Stimulated activated CD4-positive, alpha-beta T cell treated with anti-CD3 and anti-CD28 coated beads, Interleukin-1b, Interleukin-23, amount 100 ng/mL, for 48 hours (primary cell): ENCODE measurements at places on chromosomes 11 and 22.

GRCh38 chr22:48025096-48025495 lies 1262.6 kb downstream of the TBC1D22A start:
- no peak for DNase-seq

GRCh38 chr22:44541671-44542319 lies 43.8 kb upstream of the RTL6 start:
- no peak for DNase-seq

- no peak for DNase-seq
These were observed 96.5 kb downstream of the ME3 start for GRCh38 chr11:86575927-86576326.

DNA sequence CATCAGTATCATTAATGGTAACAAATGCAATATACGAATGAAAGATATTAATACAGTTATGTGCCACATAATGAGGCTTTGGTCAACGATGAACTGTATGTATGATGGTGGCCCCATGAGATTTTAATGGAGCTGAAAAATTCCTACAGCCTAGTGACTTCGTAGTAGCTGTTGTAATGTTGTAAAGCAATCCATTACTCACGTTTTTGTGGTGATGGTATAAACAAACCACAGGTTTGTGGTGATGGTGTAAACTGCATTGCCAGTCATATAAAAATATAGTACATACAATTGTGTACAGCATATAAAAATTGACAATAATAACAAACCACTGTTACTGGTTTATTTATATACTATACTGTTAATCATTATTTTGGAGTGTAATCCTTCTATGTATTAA lies 27.4 kb upstream of the GRIA4 start:
- DNase-seq, result no peak

GRCh38 chr22:49300241-49300640 lies 527.4 kb downstream of the BRD1 start:
- DNase-seq, result no peak

GRCh38 chr11:133521502-133521901 lies 10.8 kb downstream of the OPCML start:
- DNase-seq, result no peak

DNA sequence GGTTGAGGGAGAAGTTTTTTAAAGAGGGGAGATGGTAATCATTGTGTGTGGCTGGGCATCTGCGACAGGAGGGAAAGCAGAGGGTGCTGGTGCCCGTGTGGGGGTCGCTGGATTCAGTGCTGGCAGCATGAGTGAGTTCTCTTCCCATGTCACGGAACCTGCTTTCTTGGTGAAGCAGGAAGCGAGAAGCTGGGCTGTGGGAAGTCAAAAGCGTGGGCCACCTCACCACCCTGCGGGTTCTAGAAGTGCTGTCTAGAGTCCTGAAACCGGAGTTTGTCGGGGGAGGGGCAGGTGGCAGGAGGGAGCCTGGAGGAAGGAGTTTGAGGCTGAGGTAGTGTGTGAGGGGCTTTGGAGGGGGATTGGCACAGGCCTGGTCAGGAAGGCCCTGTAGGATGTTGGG lies 14.2 kb downstream of the SART1 start:
- no peak for DNase-seq

DNA sequence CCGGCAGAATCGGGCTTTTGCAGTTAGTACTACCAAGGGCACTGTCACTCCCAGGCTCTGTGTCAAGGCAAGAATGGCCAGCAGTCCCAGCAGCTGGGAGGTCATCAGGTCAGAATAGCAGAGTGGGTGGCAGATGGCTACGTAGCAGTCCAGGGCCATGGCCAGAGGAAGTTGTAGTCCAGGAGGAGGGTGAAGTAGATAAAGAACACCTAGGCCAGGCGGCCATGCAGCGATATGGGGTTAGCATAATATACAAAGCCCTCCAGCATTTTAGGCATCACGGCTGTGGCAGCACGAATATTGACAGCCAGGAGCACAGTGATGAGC lies 52.1 kb downstream of the RRM1 start:
- DNase-seq, result no peak
